NCI-H226 (cell line): ENCODE measurements at places on chromosomes 11 and 22.

GRCh38 chr11:33187998-33188722 lies 26.9 kb upstream of the CSTF3 start:
- no peak for DNase-seq

GRCh38 chr22:37276776-37277175 lies 5.5 kb upstream of the CYTH4 start:
- peak; percentile 16 for DNase-seq

GRCh38 chr22:48721395-48721669 lies 1106.3 kb downstream of the BRD1 start:
- no peak for DNase-seq

- DNase-seq, result no peak
These were observed 10.8 kb downstream of the PPFIBP2 start for GRCh38 chr11:7524462-7525235.

DNA sequence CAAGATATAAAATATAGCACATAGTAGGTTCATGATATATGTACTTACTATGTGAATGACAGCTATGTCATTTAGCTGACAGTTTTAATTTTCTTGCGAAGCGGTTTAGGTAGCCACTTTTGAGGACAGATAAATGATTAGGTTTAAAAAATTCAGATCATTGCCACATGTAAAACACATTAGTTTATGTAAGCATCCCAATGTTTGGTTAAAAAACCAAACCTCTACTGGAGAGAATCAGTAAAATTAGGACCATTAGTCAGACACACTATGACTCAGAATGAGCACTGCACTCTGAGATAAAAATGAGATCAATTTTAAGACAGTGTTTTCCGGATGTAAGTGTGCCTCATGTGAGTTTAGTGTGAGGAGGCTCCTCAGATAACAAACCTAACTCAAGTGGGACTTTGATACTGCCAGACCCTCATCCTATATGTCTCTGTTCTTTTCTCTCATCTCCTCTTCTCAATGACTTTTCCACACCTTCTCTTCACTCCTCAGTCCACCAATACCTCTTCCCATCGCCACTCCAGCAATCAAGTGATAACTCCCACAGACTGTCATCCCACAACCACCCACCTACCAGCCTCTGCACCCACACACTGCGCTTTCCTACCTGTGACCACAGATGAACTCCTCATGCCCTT lies 6.8 kb upstream of the OR2AT4 start:
- peak; percentile 67 for DNase-seq

- no peak for DNase-seq
These were observed 46.5 kb downstream of the CERK start for GRCh38 chr22:46691571-46691970.

GRCh38 chr11:118434553-118435289 lies 1.6 kb upstream of the KMT2A start:
- no peak for DNase-seq

DNA sequence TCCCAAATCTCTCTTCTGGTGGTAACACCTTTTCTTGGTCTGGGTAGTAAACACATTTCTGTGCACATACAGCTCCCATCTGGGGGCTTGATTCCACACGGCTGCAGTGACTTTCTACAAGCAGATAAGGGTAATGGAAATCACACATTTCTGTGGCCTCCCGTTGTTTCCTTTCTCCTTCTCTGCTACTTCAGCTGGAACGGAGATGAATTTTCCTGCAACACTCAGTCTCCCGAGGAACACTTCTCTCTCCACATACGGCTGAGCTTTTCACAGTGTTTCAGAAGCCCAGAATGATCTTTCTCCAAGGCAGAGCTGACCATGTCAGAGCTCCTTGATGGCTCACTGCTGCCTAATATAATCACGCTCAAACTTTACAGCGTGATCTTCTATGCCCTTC lies 364.3 kb upstream of the NARS2 start:
- no peak for DNase-seq

GRCh38 chr11:2579315-2580060 lies 120.3 kb downstream of the KCNQ1OT1 start:
- DNase-seq, result no peak

DNA sequence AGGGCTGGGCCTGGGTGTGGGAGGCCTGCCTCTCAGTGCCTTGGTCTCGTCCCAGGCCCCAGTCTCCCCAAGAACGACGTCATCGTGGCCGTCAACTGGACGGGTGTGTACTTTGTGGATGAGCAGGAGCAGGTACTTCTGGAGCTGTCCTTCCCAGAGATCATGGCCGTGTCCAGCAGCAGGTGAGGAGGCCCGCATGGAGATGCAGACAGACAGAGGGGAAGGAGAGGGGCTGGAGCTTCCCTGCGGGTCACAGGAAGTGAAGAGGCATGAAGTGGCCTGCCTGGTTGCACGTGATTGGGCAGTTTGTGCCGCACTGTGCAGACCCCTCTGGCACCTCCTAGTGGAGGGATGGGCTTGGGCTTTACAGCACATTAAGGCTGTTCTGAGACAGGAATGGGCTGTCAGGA lies 70.4 kb downstream of the MYO7A start:
- no peak for DNase-seq

- no peak for DNase-seq
These were observed 30.6 kb downstream of the SCGB1A1 start for GRCh38 chr11:62449451-62449851.

DNA sequence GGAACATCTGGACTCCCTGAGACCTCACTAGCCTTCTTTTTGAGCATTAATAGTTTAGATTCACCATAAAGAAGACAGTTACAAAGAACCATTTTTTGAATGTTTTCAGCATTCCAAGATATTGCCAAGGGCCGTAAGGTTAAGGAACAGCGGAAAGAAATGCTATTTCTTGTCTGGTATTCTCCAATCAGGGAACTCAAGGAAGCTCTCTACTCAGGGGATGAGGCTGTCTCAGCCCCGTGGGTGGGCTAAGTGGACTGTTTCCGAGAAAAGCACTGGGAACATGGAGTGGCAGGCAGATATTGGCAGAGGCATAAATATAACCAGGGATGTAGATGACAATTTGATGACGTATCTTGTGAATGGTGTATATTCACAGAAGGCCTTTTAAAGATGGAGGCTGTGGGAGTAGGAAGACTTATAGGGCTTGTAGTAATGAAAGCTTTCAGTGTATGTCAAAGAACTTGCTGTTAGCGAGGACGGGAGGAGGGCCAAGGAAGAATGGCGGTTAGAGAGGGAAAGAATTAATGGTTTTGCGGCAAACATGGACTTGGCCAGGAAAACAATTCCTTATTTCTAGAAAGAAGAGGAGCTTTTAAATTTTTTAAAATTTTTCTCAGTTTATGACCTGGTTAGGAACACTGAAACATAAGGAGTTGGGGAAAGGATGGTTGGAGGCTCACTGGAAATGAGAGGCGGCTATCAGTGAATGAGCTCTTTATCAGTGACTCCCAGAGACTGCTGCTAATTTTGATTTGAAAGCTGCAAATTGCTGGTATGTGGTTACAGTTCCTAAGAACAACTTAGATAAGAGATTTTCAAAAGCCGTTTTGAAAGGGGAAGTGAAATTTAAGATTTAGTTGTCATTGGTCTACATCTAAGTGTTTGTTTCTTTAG lies 64.6 kb downstream of the ST3GAL4 start:
- no peak for DNase-seq

DNA sequence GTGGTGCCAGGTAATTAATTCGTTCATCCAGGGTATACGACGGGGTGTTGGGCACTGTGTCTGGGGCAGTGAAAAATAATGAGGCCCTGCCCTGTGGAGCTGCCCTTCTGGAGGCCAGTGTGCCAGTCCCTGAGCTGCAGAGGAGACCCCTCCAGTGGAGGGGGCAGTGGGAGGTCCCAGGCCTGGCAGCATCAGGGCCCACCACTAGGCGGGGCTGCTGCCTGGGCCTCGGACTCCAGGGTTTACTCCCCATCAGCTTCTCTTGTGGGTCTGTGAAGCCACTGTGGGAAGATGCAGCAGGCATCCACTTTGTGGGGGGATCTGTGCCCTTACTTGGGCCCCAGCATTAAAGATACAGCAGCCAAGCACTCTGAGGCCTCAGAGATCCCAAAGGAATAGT lies 17.4 kb upstream of the TMPRSS6 start:
- DNase-seq, result no peak

DNA sequence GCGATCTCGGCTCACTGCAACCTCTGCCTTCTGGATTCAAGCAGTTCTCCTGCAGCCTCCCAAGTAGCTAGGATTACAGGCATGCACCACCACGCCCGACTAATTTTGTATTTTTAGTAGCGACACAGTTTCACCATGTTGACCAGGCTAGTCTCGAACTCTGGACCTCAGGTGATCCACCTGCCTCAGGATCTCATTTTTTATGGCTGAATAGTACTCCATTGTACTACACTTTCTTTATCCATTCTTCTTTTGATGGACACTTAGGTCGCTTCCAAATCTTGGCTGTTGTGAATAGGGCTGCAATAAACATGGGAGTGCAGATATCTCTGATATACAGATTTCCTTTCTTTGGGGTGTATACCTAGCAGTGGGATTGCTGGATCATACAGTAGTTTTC lies 20.8 kb downstream of the XRCC6 start:
- no peak for DNase-seq

GRCh38 chr22:48061726-48062125 lies 1299.3 kb downstream of the TBC1D22A start:
- DNase-seq, result no peak

DNA sequence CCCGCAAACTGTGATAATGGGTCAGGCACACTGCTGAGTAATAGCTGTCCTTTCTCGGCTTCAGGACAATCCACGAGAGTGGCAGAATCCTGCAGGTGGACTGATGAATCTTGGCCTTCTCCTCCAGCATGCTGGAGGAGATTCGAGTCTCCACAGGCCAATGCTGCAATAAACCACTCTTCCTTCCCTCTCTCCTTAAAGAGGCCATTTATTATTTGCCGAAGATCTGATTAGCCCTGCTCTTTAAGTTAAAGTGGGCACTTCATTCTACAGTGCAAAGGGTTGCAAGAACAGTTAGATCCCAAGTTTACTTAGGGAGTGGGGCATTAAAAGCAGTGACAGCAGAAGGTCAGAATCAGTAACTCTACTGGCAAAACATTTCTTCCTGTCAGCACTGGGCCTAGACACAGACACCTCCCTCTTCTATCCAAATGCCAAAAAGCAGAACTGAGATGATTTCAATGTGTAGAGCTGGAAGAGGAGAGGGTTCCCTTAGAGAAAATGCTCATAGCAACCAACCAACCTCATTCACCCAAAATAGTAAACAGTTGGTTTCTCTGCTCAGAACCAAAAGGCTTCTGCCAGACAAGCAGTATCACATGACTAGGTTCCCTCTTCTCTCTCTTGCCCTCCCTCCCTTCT lies 121.7 kb downstream of the SGSM3 start:
- DNase-seq, result no peak
